ENCODE measurements at places on chromosomes 6 and 20. TPM values are rescaled to one million over a fixed set of nuclear protein-coding genes. Genes with fewer than 3 reads are reported as not detected.

DNA sequence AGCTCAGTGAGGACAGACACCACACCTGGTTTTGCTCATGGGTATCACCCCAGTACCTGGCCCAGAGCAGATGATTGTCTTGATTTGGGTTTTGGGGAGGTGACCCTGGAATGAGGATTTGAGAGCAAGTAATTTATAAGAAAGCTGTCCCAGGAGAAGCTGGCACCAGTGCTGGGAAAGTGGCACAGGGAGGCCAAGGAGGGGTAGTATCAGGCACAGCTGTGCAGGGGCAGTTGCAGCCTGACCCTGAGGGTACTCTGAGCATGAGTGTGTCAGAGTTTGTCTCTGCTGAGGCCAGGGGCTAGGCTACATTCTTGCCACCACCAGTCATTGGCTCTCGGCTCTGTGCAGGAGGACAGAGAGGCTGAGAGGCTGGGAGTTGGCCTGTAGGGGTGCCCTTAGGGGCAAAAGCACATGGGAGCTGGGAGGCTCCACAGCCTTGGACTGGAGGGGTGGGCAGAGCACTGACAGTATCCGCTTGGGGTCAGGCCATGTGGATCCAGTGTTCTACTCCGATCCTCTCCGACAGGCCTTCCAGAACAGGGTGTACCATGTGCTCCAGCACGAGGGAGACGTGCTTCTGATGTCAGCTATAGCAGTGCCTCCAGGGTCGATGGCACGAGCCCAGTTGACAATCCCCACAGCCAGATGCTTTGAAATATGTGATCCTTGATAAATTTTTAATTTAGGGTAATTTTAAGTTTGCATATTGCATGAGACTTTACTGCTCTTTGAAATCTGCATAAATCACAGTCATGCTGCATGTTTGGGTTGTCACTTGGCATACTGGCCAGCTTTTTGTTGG lies 121.3 kb downstream of the PHACTR3 start:
- DNase-seq = no peak

DNA sequence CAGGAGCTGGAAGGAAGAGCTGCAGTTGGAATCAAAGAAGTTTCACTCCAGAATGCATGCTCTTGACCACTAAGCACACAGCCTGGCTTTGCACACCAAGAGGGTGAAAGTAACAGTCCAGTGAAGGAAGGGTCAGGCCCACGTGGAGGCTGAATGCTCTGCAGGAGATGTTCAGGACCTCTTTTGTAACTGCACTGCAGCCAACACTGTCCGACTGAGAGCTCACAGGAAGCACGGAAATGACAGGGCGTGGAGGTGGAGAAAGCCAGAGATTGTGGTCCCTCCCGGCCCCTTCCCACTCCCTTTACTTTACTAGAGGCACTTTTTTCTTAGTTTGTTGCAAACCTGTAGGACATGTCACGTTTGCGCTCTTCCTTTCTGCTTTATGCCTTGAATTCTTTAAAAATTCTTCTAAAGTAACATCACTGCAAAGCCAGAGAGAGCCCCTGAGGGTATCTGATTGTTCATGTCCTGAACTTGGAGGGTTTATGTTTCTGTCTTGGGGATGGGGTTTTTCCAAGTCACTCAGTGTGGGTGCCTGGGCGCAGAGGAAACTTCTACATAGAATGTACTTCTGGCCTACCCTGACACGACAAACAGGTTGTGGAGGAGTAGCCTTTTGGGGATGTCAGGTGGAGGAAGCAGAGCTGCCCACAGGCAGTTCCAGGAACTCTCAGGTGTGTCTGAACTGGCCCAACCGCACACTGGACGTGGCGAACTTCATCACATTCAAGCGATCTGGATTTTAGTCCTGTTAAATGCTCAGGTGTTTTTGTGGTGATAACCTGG lies 40.9 kb downstream of the JAG1 start:
- DNase-seq = no peak

TCF21 gene
- not detected for total RNA-seq

GRCh38 chr6:161066511-161066910 lies 74.9 kb downstream of the MAP3K4 start:
- DNase-seq = no peak

TRAPPC3L gene
- total RNA-seq = not detected

GRCh38 chr20:58078741-58079522 lies 149.5 kb downstream of the ANKRD60 start:
- no peak for DNase-seq

DNA sequence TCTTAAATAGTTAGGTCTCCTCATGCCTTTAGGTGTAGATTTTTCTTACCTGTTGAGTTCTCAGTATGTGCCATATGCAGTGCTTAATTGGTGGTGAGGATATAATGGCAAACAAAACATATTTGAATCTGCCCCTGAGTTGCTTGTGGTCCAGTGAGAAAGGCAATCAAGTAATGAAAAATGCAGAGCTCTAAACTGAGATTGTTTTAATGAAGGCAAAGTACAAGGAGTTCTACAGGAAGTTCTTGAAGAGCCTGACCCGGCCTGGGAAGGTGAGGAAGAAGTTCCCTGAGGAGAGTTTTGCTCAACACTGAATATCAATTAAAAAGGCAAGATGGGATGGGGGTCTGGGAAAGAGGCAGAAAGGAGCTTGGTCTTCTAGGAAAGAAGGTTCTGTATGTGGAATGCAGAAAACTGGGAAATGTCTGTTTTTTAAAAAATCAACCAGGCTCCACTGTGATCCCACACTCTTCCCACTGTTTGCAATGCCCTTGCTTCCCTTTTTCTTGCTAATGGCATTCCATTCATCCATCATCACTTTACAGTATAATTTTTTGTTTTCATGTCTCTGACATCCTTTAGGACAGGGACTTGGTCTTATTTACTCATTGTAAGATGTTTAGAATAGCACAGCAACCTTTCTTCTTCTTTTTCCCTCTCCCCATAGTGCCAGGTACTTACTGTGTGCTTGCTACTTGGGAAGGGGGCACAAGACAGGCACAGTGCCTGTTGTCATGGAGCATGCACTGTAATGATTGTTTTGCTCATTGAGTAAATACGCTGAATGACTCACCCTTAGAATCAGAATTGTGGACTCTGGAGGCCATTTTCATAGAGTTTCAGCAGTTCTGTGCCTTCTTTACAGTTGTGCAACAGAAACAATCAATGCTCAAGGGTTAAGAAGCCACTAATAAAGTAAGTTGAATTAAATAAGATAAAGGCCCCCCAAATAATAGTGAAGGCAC lies 64.3 kb downstream of the ANKS1A start:
- no peak for DNase-seq

GRCh38 chr6:108609276-108609769 lies 48.6 kb downstream of the FOXO3 start:
- DNase-seq = no peak

LY6G5C gene
- total RNA-seq = 6.5 TPM

DNA sequence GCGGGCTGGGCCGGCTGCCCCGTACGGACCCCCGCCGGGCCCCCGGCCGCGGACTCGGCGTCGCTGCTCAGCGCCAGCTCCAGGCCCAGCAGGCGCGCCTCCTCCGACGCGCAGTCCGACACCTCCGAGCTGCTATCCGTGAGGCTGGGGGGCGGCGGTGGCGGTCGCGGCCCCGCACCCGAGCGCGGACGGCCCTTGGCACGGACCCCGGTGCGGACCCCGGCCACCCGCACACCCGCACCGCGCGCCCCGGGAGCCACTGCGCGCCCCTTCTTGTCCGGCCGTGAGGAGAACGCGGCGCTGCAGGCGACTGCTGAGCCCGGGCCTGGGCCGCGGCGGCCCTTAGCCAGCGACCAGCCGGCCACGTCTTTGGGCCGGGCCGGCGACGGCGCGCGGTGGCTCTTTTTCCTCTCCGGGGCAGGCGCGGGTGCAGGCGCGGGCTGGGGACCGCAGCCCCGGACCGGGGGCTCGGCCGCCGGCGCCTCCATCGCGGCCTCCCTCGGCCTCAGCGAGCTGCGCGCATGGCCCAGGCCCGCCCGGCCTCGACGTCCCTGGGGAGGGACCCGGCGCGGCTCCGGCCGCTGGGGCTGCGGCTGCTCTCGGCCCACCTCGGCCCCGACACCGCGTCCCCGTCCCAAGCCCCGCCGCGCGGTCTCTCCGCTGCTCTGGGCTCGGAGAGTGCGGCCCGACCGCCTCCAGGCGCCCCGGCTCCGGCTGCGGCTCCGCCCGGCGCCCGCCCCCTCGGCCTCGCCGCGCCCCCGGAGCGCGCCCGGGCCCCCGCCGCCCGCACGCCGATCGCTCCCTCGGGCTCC lies 12.9 kb upstream of the TLDC2 start:
- no peak for DNase-seq

- no peak for DNase-seq
Observed at GRCh38 chr6:31919624-31920303, 7.8 kb upstream of the C2 start.
